Right kidney (tissue), 9 donors: ENCODE measurements at places on chromosomes 12 and 14.

DNA sequence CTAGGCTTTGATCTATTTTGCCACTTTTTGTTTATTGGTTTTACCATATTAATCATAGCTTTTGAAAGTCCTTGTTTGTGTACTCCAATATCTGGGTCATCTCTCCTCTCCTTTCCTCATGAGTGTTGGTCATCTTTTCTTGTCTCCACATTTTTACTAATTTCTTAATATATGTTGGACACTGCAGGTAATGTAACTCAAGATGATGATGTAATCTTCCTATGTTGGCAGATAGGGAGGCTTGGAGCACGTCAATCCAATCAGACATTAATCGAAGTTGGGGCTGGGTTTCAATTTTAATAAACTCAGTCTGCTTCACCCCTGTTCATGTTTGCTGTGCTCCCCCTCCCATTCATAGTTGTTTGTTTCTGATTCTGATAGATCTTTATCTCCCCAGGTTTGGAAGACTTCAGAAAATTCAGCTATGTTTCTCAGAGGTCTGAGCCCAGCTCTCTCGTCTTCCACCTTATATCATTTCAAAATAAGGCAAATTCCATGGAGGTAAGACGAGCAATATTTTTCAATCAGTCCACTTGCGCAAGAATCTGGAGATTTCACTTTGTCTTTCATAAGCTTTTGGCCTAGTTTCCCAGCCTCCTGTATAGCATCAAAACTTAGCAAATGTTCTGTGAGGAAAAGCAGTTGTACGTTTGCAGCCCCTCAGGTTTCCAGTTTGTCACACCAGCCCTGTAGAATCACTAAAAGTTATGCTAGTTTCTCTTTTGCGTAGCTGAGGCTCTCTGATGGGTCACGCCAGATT lies 504.1 kb downstream of the TMTC2 start:
- no peak for DNase-seq

- no peak for DNase-seq
These were observed 13.5 kb upstream of the NGB start for GRCh38 chr14:77284466-77284865.

DNA sequence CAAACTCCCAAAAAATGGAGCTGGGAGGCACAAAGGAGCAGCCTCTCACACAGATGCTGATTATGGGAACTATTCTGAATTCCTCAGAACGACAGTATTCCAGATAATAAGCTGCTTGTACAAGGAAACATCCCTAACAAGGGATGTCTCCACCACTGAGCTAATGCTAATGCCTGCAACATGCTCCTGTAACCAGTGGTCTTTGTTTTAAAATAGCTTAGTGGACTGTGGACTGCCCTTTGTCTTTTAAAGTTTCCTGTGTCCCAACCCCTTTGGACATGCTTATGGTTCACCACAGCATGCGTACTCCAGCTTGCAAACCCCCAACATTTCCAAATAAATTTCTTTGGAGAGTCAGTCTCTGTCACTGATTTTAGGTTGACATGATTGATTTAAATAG lies 16.4 kb upstream of the PITPNM2 start:
- DNase-seq, result no peak

DNA sequence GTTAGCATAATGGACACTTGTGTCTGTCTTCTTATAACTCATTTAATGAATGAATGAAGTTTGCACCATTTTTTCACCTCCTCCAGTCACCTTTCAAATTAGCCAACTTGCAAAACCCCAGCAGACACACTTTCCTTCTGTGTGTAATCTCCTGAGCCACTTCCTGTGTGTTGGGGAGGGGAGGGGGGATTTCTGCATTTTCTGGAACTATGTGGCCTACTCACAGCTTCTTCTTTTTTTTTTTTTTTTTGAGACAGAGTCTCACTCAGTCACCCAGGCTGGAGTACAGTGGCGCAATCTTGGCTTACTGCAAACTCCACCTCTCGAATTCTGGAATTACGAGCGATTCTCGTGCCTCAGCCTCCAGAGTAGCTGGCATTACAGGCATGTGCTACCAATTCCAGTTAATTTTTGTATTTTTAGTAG lies 4.1 kb upstream of the SERPINA1 start:
- DNase-seq, result no peak

- DNase-seq, result no peak
These were observed 90.4 kb downstream of the SLC24A4 start for GRCh38 chr14:92413379-92413778.

- DNase-seq, result no peak
These were observed 362.6 kb upstream of the CLEC14A start for GRCh38 chr14:38618514-38618913.

- DNase-seq, result no peak
These were observed 216.7 kb downstream of the RBM19 start for GRCh38 chr12:113749433-113749815.

DNA sequence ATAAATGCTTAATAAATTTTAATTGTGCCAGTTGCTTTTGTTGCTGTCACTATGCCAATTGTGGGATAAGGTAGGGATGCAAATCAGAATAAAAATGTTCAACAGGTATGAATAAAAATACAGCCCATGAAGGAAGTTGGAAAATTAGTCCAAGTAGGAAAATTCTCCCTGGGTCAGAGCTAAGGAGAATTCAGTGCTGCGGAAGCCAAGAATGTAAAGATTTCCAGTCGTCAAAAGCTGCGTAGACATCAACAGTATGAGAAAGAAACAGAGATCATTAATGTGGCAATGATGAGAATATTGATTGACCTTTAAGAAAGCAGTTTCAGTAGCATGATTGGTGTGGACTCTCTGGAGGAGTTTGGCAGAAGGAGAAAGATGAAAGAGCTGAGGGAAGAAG lies 87.9 kb downstream of the PLEKHA5 start:
- no peak for DNase-seq

- DNase-seq, result peak; percentile 58
These were observed 54.5 kb upstream of the FRS2 start for GRCh38 chr12:69415471-69416275.

DNA sequence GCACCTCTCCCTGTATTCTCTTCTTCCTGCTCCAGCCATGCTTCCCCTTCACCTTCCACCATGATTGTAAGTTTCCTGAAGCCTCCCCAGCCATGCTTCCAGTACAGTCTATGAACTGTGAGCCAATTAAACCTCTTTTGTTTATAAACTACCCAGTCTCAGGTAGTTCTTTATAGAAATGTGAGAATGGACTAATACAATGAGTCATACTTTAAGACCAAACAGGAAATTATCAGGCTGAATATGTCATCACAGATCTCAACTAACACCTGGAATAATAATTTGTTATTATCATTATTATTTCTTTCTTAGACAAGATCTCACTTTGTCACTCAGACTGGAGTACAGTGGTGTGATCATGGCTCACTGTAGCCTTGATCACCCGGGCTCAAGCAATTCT lies 85.4 kb downstream of the KCNMB4 start:
- no peak for DNase-seq

DNA sequence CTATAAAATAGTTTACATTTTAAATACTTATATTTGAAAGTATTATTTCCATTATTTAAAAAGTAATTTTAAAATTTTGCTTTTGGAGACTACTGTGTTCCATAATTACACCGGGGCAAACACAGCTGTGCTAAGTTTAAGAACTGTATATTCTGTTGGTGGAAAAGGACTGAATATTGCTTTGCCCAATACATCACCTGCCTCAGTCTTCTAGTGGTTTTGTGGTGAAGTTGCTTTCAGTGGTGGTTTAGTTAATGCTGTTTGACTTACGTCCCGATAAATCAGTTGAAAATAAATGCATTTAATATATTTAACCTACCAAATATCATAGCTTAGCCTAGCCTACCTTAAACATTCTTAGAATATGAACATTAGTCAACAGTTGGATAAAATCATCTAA lies 23.4 kb downstream of the FBXO34 start:
- no peak for DNase-seq

DNA sequence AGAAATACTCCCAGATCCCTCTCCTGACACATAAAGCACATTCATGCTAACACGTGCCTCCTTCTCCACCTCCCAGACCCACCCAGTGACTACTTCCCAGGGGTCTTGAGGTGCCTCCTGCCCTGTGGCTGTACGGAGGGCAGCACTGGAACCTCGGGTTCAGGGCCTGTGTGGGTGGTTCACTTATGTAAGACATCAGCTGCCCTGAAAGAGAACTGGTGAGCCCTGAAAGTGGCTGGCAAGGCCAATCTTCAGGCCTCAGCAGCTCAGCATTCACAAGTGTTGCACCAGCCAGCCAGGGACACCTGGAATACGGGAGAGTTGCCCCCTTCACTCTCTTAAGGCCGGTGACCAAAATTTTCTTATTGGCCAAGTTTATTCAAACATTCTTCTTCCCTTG lies 38.9 kb upstream of the NTF3 start:
- DNase-seq, result no peak

- DNase-seq, result no peak
These were observed 25.2 kb downstream of the HAL start for GRCh38 chr12:95970905-95971304.

- no peak for DNase-seq
These were observed 12.8 kb downstream of the HHIPL1 start for GRCh38 chr14:99657645-99658155.

DNA sequence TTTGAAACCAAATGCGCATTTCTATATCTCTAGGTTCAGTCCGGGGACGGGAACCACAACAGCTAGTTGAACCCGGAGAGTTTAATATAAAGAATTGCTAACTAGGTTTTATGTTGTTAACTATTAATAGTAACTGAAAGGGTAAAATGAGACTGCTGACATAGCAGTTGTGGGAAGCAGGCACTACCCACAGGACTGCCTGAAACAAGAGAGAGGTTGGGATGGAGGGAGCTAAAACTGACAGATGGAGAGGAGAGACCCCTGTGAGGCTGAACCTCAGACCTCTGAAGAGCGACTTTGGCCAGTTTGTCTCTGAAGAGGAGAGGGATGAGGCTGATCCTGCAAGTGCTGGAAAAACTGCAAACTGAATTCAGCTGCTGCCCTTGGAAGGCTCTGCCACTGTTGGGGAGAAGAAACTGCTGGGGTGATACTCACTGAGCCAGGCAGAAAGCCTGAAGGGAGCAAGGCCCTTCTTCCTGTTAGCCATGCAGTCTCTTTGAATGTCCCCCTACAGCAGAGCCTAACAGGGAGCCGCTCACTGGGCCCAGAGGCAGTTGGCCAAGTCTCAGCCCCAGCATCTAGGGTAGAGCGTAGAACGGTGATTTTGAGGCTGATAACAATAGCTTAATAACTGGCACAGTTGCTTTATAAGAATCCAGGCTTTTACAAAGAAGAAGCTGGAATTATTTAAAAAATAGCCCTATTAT lies 172.2 kb downstream of the NPAS3 start:
- DNase-seq, result no peak

GRCh38 chr12:26275313-26276131 lies 80.1 kb downstream of the SSPN start:
- no peak for DNase-seq

GRCh38 chr12:115450710-115451109 lies 766.7 kb upstream of the TBX3 start:
- no peak for DNase-seq

DNA sequence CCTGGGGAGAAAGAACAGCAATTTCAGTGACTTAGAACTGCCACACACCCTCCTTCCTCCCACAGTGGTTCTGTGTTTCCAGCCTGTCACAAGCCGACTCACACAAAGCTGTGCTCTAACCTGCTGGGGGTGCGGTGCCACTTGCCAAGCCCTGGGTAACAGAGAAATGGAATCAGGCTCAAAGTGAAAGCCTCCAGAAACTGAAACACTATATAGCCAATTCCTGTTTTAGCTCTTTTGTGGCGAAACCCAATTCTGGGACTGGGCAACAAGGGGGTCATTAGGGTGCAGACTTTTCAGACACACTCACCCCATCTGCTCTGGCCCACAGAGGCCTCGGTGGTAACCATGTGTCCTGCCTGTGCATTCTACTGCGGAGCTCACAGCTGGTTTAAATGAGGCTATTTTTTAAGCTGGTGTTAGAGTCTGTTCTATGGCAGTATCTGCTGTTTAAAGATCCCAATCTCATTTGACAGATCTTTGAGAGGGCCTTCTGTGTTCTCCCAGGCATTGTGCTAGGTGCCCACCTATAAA lies 15.2 kb upstream of the ACTR6 start:
- no peak for DNase-seq

- DNase-seq, result no peak
These were observed 409.9 kb upstream of the SOX5 start for GRCh38 chr12:24359418-24359817.

- DNase-seq, result peak; percentile 73
These were observed at the start of gene B4GALNT3 for GRCh38 chr12:459430-460258. Gene B4GALNT3 (plus strand): TSS chr12:459939. CDS start chr12:460377, 438 bp downstream.

GRCh38 chr12:32944195-32944594 lies 47.6 kb upstream of the PKP2 start:
- no peak for DNase-seq

DNA sequence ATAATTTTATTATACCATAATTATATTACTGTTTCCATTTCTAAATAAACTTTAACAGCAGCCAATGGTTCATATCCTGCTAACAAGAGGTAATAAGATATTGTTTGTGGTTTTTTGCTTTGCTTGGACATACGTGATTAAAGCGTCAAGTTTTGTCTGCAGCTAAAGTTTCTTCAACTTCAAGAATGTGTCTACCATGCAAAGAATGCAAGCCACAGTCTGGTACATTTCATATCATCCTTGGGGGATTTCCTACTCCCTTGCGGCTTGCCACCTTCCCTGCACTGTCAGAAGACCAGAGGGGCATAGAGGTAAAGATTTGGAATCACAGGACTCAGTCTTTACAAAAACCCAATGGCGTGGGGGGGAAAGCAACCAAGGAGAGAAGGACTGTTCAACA lies 125.2 kb downstream of the MED13L start:
- DNase-seq, result no peak

GRCh38 chr12:52156757-52157565 lies 34.9 kb downstream of the KRT80 start:
- peak; percentile 58 for DNase-seq

- no peak for DNase-seq
These were observed 18.1 kb downstream of the ASPG start for GRCh38 chr14:104103446-104104075.

DNA sequence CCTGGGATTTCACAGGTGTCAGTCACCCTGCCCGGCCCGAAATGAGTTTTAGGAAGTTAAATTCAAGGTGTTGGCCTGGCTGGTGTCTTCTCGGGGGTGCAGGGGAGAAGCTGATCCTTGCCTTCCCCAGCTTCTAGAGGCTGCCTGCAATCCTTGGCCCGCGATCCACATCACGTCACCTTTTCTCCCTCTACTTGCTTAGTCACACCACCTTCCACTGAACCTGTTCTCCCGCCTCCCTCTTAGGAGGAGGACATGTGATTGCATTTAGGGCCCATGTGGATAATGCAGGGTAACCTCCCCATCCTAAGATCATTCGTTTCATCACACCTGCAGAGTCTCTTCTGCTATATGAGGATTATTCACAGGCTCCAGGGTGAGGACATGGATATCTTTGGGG lies 25.4 kb upstream of the ATXN2 start:
- no peak for DNase-seq

- DNase-seq, result no peak
These were observed 480.3 kb downstream of the RERGL start for GRCh38 chr12:17609701-17610100.

- DNase-seq, result no peak
These were observed 63.5 kb upstream of the MYF6 start for GRCh38 chr12:80643961-80644360.

GRCh38 chr14:85537526-85537925 lies 7.6 kb downstream of the FLRT2 start:
- no peak for DNase-seq

- DNase-seq, result no peak
These were observed 141.6 kb downstream of the GCH1 start for GRCh38 chr14:54760866-54761575.
